Stimulated activated CD8-positive, alpha-beta memory T cell treated with anti-CD3 and anti-CD28 coated beads, Interleukin-7, amount 100 ng/mL, for 1 hour (primary cell): ENCODE measurements at places on chromosomes 12 and 14.

DNA sequence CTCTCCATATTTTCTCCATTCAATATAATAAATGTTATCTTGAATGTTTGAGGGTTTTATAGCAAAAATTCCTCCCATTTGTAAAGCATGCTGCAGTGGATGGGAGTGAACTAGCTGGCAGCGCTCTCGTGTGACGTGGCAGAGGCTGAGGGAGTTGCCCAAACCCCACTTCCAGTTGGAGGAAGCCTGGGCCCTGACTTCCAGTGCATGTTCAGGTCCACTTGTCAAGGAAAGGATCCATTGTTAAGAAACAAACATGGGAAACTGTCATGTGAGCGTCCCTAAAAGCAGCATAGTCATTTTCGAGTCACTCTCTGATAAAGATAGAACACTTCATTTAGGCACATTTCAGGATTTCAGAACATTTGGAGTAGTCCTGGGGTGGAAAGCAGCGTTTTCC is 116.6 kb downstream of the SLC25A47 start:
- DNase-seq = no peak

DNA sequence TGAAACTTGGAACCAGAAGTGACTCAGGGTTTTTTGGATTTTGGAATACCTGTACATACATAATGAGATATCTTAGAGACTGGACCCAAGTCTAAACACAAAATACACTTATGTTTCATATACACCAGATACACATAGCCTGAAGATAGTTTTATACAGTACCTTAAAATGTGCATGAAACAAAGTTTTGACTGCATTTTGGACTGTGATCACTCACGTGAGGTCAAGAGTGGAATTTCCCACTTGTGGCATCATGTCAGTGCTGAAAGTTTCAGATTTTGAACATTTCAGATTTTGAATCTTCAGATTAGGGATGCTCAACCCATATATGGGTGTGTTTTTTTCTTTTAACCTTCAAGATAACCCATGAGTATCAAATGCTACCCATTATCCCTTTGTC is 6.6 kb downstream of the SBNO1 start:
- no peak for DNase-seq

- no peak for DNase-seq
Observed at GRCh38 chr14:99880651-99881420, 87.6 kb downstream of the EML1 start.

GRCh38 chr12:3841783-3842182 is 31.4 kb downstream of the PARP11 start:
- DNase-seq = no peak

DNA sequence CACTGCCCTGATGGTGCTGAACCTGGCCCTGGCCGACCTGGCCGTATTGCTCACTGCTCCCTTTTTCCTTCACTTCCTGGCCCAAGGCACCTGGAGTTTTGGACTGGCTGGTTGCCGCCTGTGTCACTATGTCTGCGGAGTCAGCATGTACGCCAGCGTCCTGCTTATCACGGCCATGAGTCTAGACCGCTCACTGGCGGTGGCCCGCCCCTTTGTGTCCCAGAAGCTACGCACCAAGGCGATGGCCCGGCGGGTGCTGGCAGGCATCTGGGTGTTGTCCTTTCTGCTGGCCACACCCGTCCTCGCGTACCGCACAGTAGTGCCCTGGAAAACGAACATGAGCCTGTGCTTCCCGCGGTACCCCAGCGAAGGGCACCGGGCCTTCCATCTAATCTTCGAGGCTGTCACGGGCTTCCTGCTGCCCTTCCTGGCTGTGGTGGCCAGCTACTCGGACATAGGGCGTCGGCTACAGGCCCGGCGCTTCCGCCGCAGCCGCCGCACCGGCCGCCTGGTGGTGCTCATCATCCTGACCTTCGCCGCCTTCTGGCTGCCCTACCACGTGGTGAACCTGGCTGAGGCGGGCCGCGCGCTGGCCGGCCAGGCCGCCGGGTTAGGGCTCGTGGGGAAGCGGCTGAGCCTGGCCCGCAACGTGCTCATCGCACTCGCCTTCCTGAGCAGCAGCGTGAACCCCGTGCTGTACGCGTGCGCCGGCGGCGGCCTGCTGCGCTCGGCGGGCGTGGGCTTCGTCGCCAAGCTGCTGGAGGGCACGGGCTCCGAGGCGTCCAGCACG is 4.7 kb downstream of the LTB4R start:
- DNase-seq = no peak

GRCh38 chr14:23530375-23531055 is 21.1 kb downstream of the ZFHX2 start:
- no peak for DNase-seq
